RPMI7951 (cell line): ENCODE measurements at places on chromosomes 6 and 20. TPM values are rescaled to one million over a fixed set of nuclear protein-coding genes. Genes with fewer than 3 reads are reported as not detected.

TMEM217 gene
- total RNA-seq, result 0.78 and 0.84 TPM in 2 replicates

SPTLC3 gene
- 11.4 and 16.6 TPM in 2 replicates for total RNA-seq

FAM162B gene
- not detected in 2 replicates for total RNA-seq

SKIC2 gene
- total RNA-seq, result 30.4 and 36.5 TPM in 2 replicates

HMGN3 gene
- total RNA-seq, result 143 and 177 TPM in 2 replicates

UNC5CL gene
- total RNA-seq, result 0.10 and 0.12 TPM in 2 replicates
